T-helper 2 cell (primary cell): ENCODE measurements at places on chromosomes 11 and 22.

DNA sequence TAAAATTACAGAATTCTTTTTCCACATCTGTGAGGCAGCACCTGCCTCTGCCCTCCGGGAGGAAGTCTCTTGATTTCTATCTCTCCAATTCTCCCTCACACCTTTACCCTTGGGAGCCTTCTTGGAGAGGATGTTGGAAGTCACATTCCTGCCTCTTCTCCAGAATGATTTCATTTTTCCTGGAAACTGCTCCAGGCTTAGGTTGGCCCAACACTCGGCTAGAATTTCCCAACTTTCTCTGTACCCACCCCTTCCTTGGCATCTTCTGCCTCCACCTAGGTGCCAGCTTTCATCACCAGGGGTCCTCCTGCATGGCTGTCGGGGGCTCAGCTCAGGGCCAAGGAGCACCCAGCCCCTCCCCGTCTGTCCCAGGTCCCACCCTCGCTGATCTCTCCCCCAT, 43.2 kb downstream of the SLCO2B1 start:
- DNase-seq, result no peak

- DNase-seq, result no peak
Observed at GRCh38 chr11:30798547-30799236, 212.5 kb upstream of the MPPED2 start.

GRCh38 chr11:19978668-19979518, 181.4 kb downstream of the DBX1 start:
- DNase-seq, result no peak

DNA sequence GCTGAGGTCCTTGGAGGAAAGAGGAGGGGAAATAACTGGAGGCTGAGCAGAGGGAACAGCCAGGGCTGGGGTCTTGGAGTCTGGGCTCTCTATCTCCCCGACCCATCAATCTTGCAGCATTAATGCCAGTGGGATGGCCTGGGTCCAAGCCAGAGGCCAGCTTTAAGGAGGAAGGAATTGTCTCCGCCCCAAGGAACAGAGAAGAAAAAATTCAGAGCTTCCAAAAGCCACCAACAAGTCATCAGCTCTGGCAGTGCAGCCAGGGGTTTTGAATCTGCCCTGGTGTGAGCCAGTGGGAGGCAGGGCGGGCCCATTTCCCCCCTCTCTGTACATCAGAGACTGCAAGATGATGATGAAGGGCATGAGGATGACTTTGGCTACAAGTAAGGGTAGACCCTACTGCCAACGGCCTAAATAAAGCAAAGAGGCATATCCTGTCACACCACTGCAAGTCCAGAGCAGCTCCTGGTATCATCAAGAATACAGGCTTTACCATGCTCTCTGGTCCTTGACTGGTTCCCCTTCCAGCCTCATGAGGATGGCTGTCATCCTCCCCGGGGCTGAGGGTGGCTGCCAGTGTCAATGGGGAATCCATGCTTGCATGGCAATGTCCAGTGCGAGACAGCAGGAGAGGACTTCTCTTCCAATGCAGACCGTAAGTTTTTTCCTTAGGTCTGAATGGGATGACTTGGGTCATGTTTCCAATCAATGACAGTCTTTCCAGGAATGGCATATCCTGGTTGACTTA, 34.4 kb downstream of the LRRC32 start:
- DNase-seq, result no peak

- no peak for DNase-seq
Observed at GRCh38 chr11:28420099-28420498, 311.9 kb downstream of the METTL15 start.

DNA sequence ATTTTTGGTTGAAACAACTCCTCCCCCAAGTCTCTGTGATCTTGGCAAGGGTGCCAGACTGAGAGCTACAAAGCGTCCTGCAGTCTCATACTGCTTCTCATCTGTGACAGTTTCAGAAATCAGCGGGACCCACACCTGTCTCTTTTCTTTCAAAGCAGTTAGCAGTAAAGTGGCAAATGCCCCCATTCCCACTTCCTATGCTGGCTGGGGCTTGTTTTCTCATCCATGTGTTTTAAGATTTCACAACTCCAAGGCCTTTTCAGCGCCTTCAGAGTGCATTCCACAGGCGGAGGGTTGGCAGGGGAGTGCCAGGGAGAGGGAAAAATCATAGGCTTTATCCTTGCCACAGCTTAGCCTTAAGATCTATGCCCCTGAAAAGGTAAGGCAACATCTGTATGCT, 493.5 kb downstream of the OPCML start:
- DNase-seq, result no peak

DNA sequence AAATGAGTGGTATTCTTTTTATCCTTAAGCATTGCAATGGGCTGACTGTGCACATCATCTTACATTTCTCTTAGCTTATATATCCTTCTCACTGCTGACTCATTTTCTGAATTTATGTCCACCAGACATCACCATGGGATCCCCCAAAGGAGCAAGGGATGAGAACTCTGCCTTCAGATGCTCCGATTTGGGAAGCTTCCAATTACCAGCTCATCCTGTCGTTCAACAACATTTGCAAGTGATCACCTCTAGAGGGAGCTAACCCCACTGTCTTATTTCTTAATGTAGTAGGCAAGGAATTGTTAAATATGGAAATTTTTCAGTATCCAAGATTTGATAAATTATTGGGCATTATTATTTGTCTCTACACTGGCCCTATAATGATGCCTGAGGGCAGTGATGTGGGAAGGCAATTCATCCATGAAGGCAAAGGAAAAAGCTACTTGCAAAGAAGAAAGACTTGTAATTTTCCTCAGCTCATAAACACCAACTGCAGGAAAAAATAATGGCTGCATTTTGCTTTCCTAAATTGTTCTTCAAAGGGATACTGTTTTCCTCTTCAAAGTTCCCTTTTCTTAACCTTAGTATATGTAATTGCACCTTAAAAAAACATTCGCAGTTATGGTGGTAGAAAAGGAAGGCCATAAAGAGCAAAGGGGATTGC, 102.4 kb upstream of the FSHB start:
- DNase-seq, result no peak

GRCh38 chr11:91199866-91200265, 977.0 kb upstream of the CHORDC1 start:
- no peak for DNase-seq

GRCh38 chr11:128559496-128560103, 27.8 kb downstream of the ETS1 start:
- no peak for DNase-seq

DNA sequence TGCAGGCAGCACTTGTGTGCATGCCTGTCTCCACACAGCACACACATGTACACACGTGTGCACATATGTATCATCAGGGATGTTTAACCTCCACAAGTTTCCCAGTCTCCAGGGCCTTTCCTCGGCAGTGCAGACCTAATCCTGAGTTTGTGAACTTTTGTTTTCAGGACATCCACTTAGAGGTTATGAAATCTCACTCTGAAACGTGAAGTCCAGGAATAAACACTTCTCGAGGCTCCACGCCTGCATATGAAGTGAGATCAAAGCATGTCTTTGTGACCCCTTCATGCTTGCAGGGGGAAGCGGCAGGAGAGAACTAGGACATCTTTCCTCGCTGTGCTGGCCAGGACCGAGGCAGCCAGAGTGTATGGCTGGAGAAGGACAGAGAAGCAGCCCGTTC, 3.1 kb downstream of the SHISAL1 start:
- no peak for DNase-seq

DNA sequence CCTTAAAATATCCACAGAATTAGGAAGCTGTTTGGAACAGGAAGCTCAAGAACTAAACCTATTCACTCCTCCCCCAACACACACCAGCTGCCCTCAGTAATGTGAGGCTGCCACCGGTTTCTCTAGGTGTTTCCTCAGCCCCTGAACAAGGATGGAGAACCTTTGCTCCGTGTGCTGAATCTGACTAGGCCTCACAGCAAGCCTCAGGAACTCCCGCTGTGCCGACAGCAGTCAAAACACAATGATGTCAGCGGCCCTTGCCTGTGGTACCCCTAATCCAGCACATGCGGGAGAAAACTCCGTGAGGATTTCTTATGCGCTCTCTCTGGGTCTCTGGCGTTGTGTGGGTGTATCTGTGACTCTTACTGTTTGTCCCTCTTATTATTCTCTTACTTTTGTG, 153.3 kb downstream of the EFCAB6 start:
- DNase-seq, result no peak

GRCh38 chr11:28636033-28636432, 527.8 kb downstream of the METTL15 start:
- no peak for DNase-seq

- DNase-seq, result no peak
Observed at GRCh38 chr11:18309691-18310090, 12.2 kb downstream of the HPS5 start.

GRCh38 chr11:73167363-73167954, 25.3 kb upstream of the FCHSD2 start:
- DNase-seq, result no peak

GRCh38 chr11:68872216-68873003, 30.7 kb upstream of the CPT1A start:
- DNase-seq, result no peak

- no peak for DNase-seq
Observed at GRCh38 chr22:45785458-45785857, 113.8 kb downstream of the ATXN10 start.

DNA sequence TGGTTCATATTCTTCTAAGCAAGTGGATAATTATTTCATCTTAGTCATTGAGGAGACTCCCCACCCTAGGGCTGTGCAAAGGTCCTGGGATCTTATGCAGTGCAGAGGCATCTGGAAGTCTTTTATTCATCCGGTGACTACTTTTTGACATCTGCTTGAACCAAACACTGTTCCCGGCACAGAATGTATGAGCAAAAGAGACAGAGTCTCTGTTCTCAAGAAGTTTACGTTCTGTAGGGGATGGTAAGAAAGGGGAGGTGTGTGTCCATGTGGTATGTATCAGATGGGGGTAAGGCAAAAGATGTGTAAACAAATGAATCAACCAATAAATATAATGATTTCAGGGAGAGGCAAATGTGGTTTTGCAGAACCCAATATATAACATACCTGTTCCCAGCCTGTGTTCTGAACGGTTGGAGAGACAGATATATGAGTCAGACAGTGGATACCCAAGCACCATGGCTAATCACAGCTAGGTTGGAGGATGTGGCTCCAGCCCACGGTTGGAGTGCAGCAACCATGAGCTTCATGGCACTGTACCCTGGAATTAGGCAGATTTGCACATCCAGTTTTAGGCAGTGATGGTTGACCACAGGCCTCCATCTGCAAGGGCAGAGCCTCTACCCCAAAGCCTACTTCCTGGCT, 75.1 kb upstream of the CADM1 start:
- DNase-seq, result no peak

DNA sequence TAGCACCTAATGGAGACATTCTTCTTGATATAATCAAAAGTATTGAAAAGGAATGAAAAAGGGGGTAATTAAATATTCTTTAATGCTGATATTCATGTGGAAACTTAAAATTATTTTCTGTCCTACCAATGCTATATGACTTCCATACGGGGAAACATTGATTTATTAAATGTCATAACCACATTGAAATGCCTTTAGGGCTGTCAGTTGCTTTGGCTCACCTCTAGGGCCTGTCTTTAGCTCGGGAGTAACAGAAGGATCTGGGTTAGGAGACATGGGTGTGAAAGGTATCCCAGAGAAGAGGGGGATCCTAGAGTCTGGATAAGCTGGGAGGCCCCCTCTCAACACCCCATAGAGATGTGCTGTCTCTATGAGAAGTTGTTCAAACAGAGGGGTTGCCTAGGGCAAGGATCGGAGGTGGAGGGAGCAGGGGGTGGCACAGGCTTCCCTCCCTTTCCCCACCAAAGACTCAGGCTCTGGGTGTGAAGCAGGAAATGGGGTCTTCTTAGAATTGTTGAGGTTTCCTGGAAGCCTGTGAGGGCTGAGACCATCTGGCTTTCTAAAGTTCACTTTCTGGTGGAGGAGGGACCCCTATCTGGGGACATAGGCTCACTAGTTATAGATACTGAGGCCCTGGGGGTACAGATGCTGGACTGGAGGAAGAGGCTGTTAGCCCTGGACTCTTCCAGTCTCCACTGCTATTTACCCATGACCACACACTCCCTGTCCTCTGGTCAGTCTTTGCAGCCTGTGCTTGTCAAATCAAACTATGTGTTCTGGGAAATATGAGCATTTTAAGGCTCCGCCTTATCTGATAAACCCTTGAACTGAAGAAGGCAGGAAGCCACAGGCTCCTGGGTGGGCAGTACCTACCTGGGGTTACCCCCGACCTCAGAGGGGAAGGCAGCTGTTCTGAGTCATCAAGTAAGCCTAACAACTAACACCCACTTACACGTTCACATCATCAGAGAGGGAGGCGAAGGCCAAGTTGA, 55.8 kb upstream of the RRAS2 start:
- DNase-seq, result peak; percentile 29

GRCh38 chr22:27273436-27273835, 528.1 kb downstream of the MN1 start:
- DNase-seq, result no peak

DNA sequence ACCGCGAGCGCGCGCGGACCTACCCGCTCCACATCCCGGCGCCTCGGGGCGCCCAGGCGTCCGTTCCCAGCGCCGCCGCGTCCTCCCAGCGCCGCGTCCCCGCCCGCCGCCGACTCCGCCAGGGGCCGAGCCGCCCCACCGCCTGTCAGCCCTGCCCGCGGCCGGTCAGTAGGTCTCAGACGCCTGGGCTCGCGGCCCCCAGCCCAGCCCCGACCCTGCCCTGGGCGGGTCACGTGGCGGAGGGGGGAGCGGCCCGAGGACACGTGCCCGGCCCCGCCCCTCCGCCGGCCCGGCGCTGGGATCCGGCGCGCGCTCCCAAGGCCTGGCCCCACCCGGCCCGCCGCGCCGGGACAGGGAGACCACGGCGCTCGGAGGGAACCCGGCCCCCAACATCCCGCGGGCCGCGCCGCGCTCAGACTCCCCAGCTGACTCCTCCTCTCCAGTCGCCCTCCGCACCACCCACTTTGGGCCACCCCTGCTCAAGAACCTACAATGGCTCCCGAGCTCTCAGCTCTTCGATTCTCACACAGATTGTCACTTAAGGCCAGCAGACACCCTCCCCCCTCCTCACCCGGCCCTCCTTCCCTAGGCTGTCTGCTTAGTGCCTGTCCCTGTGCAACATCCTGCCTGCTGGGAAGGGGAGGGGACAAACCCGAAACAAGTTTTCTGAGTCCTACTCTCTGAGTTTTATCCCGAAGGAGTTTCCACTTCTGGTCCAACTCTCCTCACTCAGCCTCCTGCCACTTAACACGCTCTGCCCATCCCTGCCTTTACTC, at the start of gene RAB3IL1:
Gene RAB3IL1 (minus strand): TSS at position 233 of the 776 bp plus-strand sequence. CDS start 199 bp downstream, at position 34.
- no peak for DNase-seq

DNA sequence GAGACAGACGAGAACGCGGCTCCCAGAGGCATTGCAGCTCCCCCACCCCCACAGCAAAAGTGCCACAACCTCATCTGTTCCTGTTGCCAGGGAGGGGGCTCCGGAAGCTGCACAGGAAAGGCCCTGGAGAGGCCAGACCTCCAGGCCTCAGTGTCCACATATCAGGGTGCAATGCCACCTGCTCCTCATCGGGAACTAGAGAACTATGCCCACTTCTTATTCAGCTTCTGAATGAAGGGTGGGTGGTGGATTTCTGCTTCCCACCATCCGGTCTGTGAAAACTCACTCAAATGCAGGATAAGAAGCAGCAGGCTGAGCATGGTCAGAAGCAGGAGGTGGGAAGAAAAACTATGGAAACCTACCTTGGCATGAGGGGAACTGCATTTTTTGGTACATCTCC, 105.9 kb downstream of the MED15 start:
- DNase-seq, result no peak

- no peak for DNase-seq
Observed at GRCh38 chr11:12134236-12134585, 23.8 kb downstream of the MICAL2 start.
